ENCODE measurements at places on chromosomes 13 and 19.
A peak's percentile ranks its signal among the peaks of the same experiment; 100 is the strongest.

GRCh38 chr13:37290716-37291505 is 185.4 kb upstream of the CSNK1A1L start:
- H3K27ac ChIP-seq, result no peak overlapping the region
- H3K4me1 ChIP-seq, result no peaks in the 10 kb centered on the region
- no peak for DNase-seq
- no peaks in the 10 kb centered on the region for H3K36me3 ChIP-seq
- H3K27me3 ChIP-seq, result no peaks in the 10 kb centered on the region
- no peak overlapping the region for H3K4me3 ChIP-seq

- DNase-seq, result no peak
- H3K4me1 ChIP-seq, result no peaks in the 10 kb centered on the region
- H3K36me3 ChIP-seq, result peaks cover 59% of the 10 kb centered on the region
These were observed 20.1 kb upstream of the EBPL start for GRCh38 chr13:49711218-49711863.

GRCh38 chr13:97068151-97068550 is 73.9 kb upstream of the OXGR1 start:
- no peak overlapping the region for H3K4me3 ChIP-seq
- DNase-seq, result no peak
- no peak overlapping the region for H3K27ac ChIP-seq
- no peaks in the 10 kb centered on the region for H3K4me1 ChIP-seq
- no peaks in the 10 kb centered on the region for H3K36me3 ChIP-seq

DNA sequence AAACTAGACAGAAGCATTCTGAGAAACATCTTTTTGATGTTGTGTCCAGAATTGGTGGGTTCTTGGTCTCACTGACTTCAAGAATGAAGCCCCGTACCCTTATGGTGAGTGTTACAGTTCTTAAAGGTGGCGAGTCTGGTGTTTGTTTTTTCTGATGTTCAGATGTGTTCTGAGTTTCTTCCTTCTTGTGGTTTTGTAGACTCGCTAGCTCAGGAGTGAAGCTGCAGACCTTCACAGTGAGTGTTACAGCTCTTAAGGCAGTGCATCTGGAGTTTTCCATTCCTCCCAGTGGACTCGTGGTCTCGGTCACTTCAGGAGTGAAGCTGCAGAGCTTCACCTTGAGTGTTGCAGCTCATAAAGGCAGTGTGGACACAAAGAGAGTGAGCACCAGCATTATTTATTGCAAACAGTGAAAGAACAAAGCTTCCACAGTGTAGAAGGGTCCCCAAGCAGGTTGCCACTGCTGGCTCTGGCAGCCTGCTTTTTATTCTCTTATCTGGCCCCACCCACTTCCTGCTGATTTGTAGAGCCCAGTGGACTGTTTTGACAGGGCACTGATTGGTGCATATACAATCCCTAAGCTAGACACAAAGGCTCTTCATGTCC is 1820.8 kb downstream of the UQCRFS1 start:
- no peak overlapping the region for H3K27ac ChIP-seq
- no peak for DNase-seq
- no peaks in the 10 kb centered on the region for H3K36me3 ChIP-seq

GRCh38 chr19:49832556-49832955 is 14.5 kb downstream of the MED25 start:
- H3K27me3 ChIP-seq, result no peaks in the 10 kb centered on the region
- H3K4me3 ChIP-seq, result no peak overlapping the region
- no peak for DNase-seq
- peak overlapping the region; percentile 80 for H3K27ac ChIP-seq

- H3K4me1 ChIP-seq, result no peaks in the 10 kb centered on the region
- no peak overlapping the region for H3K27ac ChIP-seq
- no peaks in the 10 kb centered on the region for H3K36me3 ChIP-seq
- H3K4me3 ChIP-seq, result no peak overlapping the region
- DNase-seq, result no peak
- no peaks in the 10 kb centered on the region for H3K27me3 ChIP-seq
These were observed 521.5 kb upstream of the HTR2A start for GRCh38 chr13:47418206-47418920.

GRCh38 chr13:114282041-114282670 is 755 bp downstream of the UPF3A start:
- peak; percentile 54 for DNase-seq
- H3K27me3 ChIP-seq, result no peaks in the 10 kb centered on the region
- H3K36me3 ChIP-seq, result peaks cover 53% of the 10 kb centered on the region

- no peaks in the 10 kb centered on the region for H3K27me3 ChIP-seq
- no peak overlapping the region for H3K4me3 ChIP-seq
These were observed 1145.1 kb downstream of the UQCRFS1 start for GRCh38 chr19:28067882-28068281.

DNA sequence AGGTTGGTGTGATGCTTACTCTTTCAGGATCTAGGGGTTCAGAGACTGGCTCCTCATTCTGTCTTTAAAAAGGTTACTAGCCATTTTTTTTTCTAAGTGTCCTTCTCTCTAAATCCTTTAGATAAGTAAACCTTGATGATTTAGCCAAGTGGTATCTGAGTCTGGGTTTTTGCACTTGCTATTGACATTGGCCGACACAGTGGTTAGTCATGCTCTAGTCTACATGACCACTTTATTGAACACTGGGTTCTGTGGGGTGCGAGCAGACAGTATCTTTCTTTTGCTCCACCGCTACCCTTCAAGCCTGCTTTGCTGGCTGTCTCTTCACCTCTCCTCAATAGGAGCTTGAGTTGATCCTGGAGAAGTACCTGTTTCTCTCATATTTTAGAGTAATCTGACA is 6.2 kb upstream of the NUP58 start:
- H3K4me1 ChIP-seq, result peaks cover 7% of the 10 kb centered on the region
- H3K36me3 ChIP-seq, result no peaks in the 10 kb centered on the region
- DNase-seq, result no peak

DNA sequence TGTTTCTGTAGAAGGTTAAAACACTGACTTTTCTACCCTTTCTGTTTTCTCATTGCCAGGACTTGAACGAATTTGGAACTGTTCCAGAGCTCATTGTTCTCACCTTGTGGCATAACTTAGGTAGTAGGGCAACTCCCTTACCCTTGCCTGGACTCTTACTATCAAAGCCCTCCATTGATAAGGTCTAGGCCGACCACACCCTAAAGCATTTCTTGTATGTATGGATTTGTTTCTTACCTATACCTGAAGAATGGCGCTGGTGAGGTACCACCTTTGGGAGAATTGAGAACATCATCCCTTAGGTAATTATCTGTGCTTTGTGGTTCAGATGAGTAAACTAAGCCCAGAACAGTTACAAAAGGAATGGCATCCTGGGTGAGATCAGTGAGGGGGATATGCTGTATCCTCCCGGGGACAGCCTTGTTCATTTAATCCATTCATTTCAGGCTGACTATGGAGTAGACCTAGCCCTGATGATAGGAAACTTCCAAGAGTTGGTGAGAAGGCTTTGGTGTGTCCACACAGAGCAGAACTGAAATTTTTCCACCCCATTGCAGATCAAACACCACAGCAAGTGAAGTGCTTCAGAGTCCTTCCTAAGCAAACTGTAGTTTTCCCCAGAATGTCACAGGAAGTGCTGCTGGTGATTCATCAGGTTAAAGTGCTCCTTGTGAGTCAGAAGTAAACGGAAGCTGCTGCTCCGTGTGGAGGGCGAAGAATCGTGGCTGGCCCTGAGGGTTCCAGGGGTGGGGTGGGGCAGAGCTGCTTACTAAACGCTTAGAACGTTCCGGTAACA is 113.0 kb downstream of the TEX26 start:
- peaks cover 47% of the 10 kb centered on the region for H3K4me1 ChIP-seq
- H3K36me3 ChIP-seq, result peaks cover 2% of the 10 kb centered on the region
- peak; percentile 74 for DNase-seq
- peaks cover 26% of the 10 kb centered on the region for H3K27me3 ChIP-seq

GRCh38 chr13:99027661-99028425 is 50.0 kb upstream of the DOCK9 start:
- H3K4me3 ChIP-seq, result no peak overlapping the region
- H3K36me3 ChIP-seq, result peaks cover 27% of the 10 kb centered on the region
- peaks cover 62% of the 10 kb centered on the region for H3K4me1 ChIP-seq
- H3K27ac ChIP-seq, result peak overlapping the region; percentile 78

GRCh38 chr19:50793558-50794065 is 3.4 kb downstream of the ACP4 start:
- H3K27ac ChIP-seq, result no peak overlapping the region
- peaks cover 7% of the 10 kb centered on the region for H3K4me1 ChIP-seq
- no peak for DNase-seq
- H3K27me3 ChIP-seq, result no peaks in the 10 kb centered on the region

DNA sequence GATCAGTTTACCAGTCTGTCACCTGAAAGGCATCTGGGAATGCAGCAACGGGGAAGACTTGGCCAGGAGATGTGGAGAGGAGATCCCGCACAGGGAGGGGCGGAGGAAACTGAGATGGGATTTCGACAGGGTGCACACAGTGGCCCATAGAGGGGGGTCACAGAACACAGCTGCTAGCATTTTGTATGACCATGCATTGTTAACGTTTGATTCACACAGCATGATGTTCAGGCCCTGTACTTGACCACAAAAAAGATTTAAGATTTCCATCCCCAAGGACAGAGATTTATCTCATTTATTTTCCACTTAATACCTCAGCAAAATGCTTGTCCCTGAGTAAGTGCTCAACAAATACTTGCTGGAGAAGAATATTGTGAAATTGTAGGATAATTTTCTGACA is 63.2 kb downstream of the RAB20 start:
- DNase-seq, result no peak
- no peak overlapping the region for H3K27ac ChIP-seq
- H3K4me3 ChIP-seq, result no peak overlapping the region
- no peaks in the 10 kb centered on the region for H3K4me1 ChIP-seq
- peaks cover 15% of the 10 kb centered on the region for H3K27me3 ChIP-seq

DNA sequence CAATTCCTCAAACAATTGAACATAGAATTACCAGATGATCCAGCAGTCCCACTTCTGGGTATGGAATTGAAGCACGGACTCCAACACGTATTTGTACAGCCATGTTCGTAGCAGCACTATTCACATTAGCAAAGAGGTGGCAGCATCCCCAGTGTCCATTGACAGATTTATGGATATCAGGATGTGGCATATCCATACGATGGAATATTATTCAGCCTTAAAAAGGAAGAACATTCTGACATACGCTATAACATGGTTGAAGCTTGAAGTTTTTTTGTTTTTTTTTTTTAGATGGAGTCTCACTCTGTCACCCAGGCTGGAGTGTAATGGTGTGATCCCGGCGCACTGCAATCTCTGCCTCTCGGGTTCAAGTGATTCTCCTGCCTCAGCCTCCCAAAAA is 220.6 kb downstream of the ZIC5 start:
- no peak for DNase-seq
- H3K27me3 ChIP-seq, result no peaks in the 10 kb centered on the region
- H3K4me3 ChIP-seq, result no peak overlapping the region
- no peak overlapping the region for H3K27ac ChIP-seq
- H3K4me1 ChIP-seq, result no peaks in the 10 kb centered on the region

DNA sequence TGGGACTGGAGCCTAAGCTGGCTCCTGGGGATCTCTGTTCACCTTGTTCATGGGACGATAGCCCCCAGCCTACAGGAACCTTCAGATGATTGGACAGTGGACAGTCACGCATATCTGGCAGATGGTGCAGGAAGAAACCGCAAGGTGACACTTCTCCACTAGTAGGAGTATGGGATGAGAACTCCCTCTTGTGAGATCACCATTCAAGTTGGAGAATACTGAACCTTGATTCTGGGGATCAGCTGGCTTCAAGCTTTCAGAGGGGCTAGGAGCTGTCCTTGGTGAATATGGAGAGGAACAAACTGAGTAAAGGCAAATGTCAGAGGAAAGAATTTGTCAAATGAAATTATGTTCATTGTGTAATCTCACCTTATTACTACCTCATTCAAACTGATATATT is 204.5 kb downstream of the PDS5B start:
- peak overlapping the region; percentile 96 for H3K27ac ChIP-seq
- H3K36me3 ChIP-seq, result peaks cover 37% of the 10 kb centered on the region
- no peak for DNase-seq
- H3K4me1 ChIP-seq, result peaks cover 61% of the 10 kb centered on the region
- H3K27me3 ChIP-seq, result no peaks in the 10 kb centered on the region
- H3K4me3 ChIP-seq, result no peak overlapping the region

- no peak overlapping the region for H3K27ac ChIP-seq
- H3K36me3 ChIP-seq, result no peaks in the 10 kb centered on the region
- no peak overlapping the region for H3K4me3 ChIP-seq
- H3K4me1 ChIP-seq, result no peaks in the 10 kb centered on the region
- H3K27me3 ChIP-seq, result peaks cover 19% of the 10 kb centered on the region
These were observed 145.6 kb upstream of the FRY start for GRCh38 chr13:31885994-31886393.

- H3K27ac ChIP-seq, result no peak overlapping the region
- DNase-seq, result no peak
- H3K4me1 ChIP-seq, result no peaks in the 10 kb centered on the region
- no peaks in the 10 kb centered on the region for H3K36me3 ChIP-seq
These were observed 696.6 kb downstream of the LIG4 start for GRCh38 chr13:107518780-107519179.

GRCh38 chr19:51128227-51128626 is 3.5 kb downstream of the SIGLEC9 start:
- H3K4me3 ChIP-seq, result no peak overlapping the region
- H3K36me3 ChIP-seq, result no peaks in the 10 kb centered on the region
- H3K27me3 ChIP-seq, result no peaks in the 10 kb centered on the region
- H3K4me1 ChIP-seq, result peaks cover 80% of the 10 kb centered on the region
- H3K27ac ChIP-seq, result no peak overlapping the region

DNA sequence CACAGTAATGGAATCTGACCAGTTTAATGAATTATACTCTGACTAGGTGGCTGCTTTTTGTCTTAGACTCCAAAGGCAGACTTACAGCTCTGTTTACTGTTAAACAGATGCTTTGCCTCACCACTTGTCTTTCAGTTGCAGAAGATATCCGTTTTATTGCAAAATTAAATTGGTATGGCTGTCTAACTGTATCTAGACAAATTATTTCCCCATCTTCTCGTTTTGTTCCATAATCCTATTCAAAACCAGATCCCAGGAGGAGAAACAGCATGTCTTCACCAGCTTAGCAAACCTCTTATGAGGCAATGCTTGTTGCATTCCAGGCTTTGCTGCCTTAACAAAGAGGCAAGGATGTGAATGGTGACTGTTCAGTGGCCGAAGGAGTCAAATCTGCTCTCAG is 215.6 kb downstream of the TDRD3 start:
- H3K27me3 ChIP-seq, result peaks cover 4% of the 10 kb centered on the region
- no peak overlapping the region for H3K4me3 ChIP-seq
- DNase-seq, result no peak
- no peaks in the 10 kb centered on the region for H3K4me1 ChIP-seq
- H3K36me3 ChIP-seq, result no peaks in the 10 kb centered on the region

DNA sequence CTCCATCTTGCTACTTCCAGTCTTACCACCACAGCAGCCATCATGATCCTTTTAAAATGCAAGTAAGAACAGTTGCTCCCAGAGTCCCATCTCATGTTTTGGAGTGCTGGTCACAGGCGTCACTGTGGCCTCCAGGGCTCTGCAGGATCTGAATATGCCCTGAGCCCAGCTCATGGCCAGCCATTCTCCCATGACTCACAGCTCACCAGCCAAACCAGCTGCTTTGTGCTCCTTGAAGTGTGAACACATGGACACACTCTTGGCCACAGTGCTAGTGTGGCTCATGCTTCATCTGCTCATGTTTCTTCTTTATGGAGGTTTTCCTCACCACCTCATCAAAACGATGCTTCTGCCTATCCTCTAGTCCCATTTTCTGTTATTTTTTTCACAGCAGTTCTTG is 466.5 kb downstream of the UQCRFS1 start:
- no peaks in the 10 kb centered on the region for H3K27me3 ChIP-seq
- no peak overlapping the region for H3K27ac ChIP-seq
- H3K4me1 ChIP-seq, result no peaks in the 10 kb centered on the region
- no peaks in the 10 kb centered on the region for H3K36me3 ChIP-seq
- DNase-seq, result no peak
